ENCODE measurements at places on chromosomes 13 and 19.
A peak's percentile ranks its signal among the peaks of the same experiment; 100 is the strongest.

GRCh38 chr13:40776681-40777165, 5.7 kb upstream of the MRPS31 start:
- no peak for DNase-seq

DNA sequence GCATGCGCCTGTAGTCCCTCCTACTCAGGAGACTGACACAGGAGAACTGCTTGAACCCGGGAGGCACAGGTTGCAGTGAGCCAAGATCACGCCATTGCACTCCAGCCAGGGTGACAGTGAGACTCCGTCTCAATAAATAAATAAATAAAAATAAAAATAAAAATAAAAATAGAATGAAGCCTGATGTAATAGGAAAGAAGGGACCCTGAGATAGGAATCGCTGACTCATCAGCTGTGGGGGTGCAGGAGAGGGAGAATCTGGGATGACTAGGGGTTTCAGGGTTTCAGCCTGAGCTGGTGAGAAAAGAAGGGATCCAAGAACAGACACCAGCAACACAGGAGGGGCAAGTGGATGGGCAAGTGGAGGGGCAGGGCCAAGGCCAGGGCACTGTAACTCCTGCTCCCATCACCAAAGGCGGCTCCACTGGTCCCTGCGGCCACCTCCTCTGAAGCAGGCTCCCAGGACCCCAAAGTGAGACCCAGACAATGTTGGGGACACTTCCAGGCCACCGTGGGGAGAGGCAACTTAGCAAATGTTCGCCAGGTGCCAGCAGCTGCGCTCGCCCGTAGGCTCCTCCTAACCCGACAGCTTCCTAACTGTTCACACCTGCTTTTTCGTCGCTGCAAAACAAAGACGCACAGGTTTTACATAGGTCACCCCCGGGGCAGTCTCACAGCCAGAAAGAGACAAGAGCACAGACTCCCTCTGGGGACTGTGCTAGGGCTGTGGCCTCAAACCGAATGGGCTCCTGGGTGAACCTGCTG, 1.2 kb downstream of the HAUS8 start:
- no peak for DNase-seq

DNA sequence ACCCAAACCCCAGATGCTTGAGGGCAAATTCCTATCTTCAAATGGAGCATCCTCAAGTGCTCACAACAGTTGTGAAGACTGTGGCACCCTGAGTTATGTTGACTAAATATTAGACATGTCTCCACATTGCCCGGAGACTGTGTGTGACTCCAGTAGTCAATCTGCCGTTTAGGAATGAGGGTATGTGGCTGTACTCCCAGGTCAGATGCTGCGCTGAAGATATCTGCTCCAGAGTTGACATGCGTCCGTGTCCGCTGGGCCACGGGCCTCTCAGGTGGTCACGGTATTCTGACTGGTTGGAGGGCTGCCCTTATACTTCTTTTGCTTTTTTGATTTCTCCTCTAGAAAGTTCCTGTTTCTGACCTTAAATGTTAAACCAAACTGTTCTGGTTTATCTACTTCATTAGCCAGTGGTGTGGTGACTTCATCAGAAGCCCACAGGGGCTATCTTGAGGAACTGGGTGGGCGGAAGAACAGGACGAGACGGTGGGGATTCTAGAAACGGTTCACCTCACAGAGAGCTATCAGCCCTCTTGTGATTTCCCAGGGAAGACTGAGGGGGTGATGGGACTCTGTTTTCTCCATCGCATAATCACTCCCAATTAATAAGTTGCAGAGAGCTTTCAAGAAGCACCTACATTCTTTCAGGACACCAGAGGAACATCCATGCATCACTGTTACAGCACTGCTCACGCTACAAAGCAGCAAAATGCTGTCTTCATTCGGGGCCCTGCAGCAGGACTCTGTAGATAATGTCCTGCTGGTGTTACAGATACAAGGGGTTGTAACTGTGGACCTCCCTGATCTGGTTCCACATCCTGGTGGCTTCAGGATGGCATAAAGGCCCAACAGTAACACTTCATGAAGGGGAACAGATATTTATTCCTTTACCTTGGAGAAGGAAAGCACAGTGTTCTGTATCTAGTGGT, 1.3 kb upstream of the LCP1 start:
- no peak for DNase-seq

DNA sequence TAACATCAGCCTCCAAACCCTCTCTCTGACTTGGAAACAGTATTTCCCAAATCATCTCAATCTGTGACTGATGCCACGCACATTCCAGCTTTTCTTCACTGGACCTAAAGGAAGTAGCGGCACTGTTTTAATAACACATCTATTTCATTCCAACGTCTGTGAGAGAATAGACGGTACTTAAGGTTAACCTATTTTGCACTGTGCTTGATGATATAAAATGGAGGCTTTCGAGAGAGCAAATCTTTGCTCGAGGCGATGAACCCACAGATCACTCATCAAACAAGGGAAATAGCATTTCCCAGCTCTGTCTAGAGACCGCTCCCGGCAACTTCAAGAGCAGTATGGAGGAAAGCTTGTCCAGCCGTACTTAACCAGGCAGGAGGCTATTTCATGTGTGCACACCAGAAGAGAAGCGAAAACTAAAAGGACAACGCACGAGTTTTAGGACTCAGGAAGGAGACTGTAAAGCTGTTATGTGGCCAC, 2.9 kb downstream of the UBL3 start:
- no peak for DNase-seq

DNA sequence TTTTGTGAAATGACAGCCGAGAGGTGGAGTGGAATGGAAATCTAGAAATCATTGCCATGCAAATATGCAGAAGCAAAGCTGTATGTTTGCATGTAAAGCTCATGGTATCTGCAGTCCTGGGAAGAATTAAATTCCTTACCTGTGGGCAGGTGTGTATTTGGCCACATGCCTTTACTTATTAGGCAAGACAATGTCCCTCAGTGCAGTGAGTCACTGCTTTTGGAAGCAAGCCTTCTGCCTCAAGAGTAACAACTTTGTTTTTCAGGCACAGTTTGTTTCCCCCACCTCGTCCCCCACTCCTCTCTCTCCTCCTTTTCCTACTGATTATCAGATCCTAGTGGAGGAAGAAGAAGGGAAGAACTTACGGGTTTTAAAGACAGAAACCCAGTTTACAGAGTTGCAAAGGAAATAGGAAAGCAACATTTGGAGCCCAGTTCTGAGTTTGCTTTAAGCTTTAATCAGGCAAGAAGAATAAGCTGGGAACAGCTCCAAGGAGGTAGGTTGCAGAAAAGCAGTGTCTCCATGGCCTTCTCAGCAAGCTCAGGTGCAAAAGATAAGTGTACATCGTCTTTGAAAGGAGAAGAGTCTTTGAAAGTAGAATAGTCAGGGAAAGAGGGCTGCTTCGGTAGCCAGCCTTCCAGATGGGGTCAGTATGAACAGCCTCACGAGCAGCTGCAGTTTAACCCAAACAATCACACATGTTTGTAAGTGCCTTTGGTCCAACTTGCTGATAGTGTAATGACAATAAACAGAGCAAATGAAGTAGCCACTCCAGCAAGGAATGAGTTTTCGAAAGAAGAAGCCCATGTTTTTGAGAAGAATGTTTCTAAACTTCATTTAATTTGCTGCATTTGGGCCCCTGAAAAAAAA, 190.1 kb downstream of the KLF5 start:
- DNase-seq: no peak

GRCh38 chr19:32811151-32811550, 58.4 kb downstream of the SLC7A9 start:
- no peak for DNase-seq

DNA sequence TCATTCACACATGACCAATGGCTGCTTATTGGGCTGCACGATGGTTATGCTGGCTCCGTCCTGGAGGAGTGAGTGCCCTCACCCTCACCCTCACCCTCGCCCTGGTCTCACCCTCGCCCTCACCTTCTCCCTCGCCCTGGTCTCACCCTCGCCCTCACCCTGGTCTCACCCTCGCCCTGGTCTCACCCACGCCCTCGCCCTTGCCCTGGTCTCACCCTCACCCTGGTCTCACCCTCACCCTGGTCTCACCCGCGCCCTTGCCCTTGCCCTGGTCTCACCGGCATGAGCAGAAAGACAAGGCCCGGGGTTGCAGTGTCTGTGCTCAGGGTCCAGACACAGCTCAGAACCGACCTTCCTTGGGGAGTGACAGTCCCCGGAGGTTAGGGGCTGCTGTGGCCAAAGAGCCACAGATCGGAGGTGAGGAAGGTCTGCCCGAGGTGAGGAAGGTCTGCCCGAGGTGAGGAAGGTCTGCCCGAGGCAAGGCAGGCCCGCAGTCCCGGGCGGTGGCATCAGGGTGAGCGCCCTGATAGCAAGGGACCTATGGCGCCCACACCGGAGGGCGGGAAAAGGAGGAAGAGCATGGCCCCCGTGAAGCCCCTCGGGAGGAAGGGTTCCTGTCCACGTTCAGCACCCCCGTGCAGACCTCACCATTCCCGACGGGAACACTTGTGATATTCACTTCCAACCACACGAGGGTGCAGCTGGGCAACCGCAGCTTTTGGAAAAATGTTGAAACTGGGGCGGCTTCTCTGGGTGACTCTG, 65.6 kb downstream of the MCF2L start:
- peak; percentile 94 for DNase-seq

DNA sequence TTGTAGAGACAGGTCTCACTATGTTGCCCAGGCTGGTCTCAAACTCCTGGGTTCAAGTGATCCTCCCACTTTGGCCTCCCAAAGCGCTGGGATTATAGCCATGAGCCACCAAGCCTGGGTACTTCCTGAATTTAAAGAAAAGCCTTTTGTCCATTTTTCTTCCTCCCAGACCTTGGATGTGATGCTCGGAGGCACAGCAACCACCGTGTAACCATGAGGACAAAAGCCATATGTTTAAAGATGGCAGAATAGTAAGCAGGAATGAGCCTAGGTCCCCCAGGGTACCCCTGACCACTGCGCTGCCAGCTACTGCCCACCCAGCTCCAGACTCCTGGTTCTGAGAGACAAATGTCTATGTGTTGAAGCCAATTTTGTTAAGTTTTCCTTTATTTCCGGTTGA, 31.1 kb downstream of the ZC3H4 start:
- no peak for DNase-seq

DNA sequence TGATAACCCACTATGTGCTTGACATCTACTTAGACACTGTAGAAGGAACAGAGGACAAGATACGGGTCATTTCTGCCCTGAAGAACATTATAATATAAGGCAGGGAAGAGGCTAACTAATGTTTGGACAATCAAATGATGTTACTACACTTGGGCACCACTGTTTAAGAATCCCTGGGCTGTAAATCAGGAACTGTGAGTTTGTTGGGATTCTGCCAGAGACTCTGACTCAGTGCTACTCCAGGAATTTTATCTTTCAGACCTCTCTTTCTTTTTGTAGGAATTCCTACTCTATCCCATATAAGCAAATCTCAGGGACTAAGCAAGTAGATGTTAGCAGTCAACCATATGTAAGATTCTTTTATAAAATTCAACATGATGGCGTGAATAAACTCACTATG, 3.1 kb upstream of the ZNF471 start:
- peak; percentile 29 for DNase-seq

GRCh38 chr13:80871481-80871880, 530.6 kb upstream of the SPRY2 start:
- DNase-seq: no peak

- DNase-seq: no peak
These were observed 94.7 kb upstream of the PRR20A start for GRCh38 chr13:57045826-57046546.

GRCh38 chr13:20431080-20431479, 94.6 kb downstream of the CRYL1 start:
- DNase-seq: no peak

GRCh38 chr13:20528452-20528851, 2.8 kb upstream of the CRYL1 start:
- no peak for DNase-seq

DNA sequence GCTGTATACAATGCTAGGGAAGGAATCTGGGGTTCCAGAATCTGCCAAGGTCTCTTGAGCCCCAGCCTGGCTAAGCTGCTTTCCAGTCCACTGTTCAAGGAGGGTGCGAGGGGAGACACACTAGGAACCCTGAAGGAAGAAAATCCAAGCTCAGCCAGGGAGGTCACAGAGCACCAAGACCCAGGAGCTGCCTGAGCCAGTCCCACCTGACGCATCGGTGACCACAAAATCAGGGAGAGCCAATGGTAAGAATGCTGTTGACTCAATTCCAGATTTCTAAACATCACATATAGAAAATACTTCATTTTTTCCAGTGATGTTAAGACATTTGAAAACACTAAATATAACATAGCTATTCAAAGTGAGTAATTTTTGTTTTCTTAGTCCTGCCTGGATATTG, 50.1 kb downstream of the CEP89 start:
- no peak for DNase-seq
